Stimulated activated CD8-positive, alpha-beta memory T cell treated with anti-CD3 and anti-CD28 coated beads, Interleukin-7, amount 100 ng/mL, for 1 hour (primary cell): ENCODE measurements at places on chromosomes 6 and 20.
A peak's percentile ranks its signal among the peaks of the same experiment; 100 is the strongest.

DNA sequence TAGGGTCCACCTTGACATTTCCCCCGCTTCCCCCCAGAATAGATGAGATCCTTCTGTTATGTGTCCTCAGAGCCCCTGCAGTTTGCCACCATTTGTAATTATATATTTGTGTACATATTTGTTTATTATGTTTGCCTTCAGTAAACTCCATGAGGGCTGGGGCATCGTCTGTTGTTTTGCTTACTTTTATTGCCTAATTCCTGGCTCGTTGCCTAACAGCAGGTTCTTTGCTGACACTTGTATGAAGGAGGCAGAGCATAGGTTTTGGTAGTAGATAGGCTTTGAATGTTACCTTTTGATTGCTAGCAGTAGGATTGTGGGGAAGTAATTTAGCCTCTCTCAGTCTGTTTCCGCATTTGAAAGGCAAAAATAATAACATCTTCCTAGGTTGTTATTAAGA lies 9.9 kb downstream of the MAP3K4 start:
- no peak for DNase-seq

GRCh38 chr6:37570482-37571133 lies 70.9 kb upstream of the CCDC167 start:
- DNase-seq: no peak

- no peak for DNase-seq
Measured at GRCh38 chr20:62938105-62938888, at the start of gene GID8. TSS of gene GID8 (plus strand) at chr20:62938147. CDS start at chr20:62941503, 3,356 bp downstream.

GRCh38 chr6:152380351-152380767 lies 256.8 kb downstream of the SYNE1 start:
- DNase-seq: no peak

GRCh38 chr20:24370911-24371695 lies 98.3 kb upstream of the SYNDIG1 start:
- DNase-seq: no peak

DNA sequence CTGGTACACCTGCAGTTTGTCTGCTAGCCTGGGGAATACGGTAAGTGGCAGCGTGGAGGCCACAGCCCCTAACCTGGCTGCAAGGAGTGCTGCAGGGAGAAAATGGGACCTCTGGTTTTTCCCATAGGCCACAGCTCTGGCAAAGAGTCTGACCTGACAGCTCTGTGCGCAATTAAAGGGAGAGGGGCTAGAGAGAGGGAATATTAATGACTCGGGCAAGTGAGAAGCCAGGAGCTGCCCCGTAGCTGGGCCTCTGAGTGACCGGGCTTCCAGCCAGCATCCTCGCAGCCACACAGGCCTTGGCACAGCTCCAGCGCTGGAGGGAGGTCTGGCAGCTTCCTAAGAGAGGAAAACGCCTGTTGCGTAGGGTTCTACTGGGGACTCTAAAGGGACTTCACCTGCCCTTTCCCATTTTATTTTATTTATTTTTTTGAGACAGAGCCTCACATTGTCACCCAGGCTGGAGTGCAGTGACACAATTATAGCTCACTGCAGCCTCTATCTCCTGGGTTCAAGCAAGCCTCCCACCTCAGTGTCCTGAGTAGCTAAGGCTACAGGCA lies 18.2 kb upstream of the OCSTAMP start:
- DNase-seq: no peak

GRCh38 chr6:41439524-41440418 lies 104.4 kb downstream of the NCR2 start:
- no peak for DNase-seq

DNA sequence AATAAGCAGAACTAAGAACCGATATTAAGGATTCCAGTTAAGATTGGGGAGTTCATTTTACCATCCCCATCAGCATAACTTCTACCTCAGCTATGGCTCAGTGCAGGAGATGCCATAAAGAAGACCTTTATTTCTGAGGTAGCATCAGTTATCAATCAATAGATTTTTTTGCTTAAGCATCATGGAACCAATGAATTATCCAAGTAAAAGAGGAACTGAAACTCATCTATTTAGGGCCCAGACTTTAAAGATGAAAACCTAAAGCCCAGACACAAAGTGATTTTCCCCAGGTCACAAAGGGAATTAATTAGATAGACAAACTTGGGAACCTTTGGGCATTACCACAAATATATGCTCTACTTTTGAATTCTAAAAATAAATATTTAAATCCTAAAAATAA lies 59.2 kb upstream of the TINAG start:
- DNase-seq: no peak

GRCh38 chr6:74366634-74367033 lies 670.6 kb downstream of the CD109 start:
- no peak for DNase-seq

GRCh38 chr6:52103623-52104022 lies 16.2 kb upstream of the PKHD1 start:
- no peak for DNase-seq

GRCh38 chr6:132261354-132261753 lies 139.9 kb downstream of the MOXD1 start:
- no peak for DNase-seq

GRCh38 chr6:1609648-1610496 lies at the start of gene FOXC1:
TSS of gene FOXC1 (plus strand) at chr6:1609915. CDS start at chr6:1610446, 531 bp downstream.
- DNase-seq: no peak

DNA sequence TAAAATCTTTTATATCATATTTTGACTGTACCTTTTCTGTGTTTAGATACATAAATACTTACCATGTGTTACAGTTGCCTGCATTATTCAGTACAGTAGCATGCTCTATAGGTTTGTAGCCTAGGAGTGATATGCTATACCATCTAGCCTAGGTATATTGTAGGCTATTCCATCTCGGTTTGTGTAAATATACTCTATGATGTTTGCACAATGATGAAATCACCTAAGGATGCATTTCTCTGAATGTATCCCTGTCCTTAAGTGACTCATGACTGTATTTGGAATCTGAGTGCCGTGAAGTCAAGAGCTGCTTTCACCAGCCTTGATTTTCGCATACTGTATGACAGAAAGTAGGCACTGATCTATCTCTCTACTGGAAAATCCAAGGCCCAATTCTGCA lies 129.9 kb downstream of the UTRN start:
- no peak for DNase-seq

DNA sequence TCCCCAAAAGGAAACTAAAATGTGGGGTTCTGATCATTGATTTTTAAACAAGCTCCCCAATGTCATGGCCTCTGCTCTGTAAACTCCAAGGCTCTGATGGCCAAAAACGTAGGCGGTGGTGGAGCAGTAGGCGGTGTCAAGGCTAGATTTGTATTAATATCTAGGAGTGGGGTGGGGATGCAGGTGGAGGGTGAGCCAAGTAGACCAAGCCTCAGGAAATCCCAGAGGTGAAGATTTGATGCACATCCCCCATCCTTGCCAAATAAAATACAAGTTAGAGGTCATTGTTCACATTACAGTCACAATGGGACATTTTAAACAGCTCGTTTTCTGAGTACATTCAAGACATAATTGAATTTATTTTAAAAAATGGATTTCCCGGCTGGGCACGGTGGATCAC lies 30.9 kb upstream of the TBC1D7 start:
- DNase-seq: no peak

- no peak for DNase-seq
Measured at GRCh38 chr20:59015812-59016711, 3.2 kb upstream of the TUBB1 start.

GRCh38 chr6:1713016-1713600 lies 103.4 kb downstream of the FOXC1 start:
- no peak for DNase-seq

- no peak for DNase-seq
Measured at GRCh38 chr6:158850807-158851115, 31.6 kb upstream of the EZR start.

GRCh38 chr6:33430991-33431879 lies 11.4 kb downstream of the SYNGAP1 start:
- peak; percentile 51 for DNase-seq

- no peak for DNase-seq
Measured at GRCh38 chr20:40255365-40255764, 433.7 kb downstream of the MAFB start.

GRCh38 chr6:106373502-106374239 lies 13.2 kb downstream of the CRYBG1 start:
- DNase-seq: no peak

- no peak for DNase-seq
Measured at GRCh38 chr20:49165611-49166010, 22.5 kb downstream of the STAU1 start.

- no peak for DNase-seq
Measured at GRCh38 chr6:18741741-18742140, 354.6 kb downstream of the RNF144B start.

- no peak for DNase-seq
Measured at GRCh38 chr20:50392138-50392866, 117.9 kb upstream of the PTPN1 start.

GRCh38 chr6:44058617-44059358 lies 68.5 kb downstream of the MRPL14 start:
- DNase-seq: no peak

DNA sequence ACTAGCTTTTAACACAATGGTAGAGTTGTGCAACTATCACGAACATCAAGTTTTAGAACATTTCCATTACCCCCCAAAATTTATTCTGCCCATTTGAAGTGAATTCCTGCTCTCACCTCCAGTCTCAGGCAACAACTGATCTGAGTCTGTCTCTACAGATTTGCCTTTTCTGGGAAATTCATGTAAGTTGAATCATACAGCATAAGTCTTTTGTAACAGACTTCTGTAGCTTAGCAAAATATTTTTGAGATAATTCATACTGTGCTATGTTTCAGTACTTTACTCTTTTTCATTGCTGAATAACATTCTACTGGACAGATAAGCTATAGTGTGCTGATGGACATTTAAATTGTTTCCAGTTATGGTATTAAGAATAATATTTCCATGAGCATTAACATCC lies 447.3 kb upstream of the GJE1 start:
- no peak for DNase-seq

DNA sequence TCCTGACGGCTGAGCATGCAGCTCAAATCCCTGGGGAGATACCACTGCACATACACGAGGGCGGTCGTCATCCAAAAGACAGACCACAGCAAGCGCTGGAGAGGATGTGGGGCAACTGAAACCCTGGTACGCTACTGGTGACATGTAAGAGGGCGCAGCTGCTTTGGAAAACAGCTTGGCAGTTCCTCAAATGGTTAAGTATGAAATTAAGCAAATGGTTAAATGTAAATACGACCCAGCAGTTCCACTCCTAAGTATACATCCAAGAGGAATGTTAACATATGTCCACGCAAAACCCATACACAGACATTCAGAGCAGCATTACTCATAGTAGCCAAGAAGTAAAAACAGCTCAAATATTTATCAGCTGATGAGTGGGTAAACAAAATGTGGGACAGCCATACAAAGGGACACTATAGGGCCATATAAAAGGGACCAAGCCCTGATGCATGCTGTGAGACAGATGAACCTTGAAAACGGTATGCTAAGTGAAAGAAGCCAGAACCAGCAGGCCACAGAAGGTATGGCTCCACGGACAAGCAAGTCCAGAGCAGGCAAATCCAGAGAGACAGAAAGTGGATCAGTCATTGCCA lies 38.5 kb downstream of the RIPOR3 start:
- no peak for DNase-seq

- no peak for DNase-seq
Measured at GRCh38 chr6:28004350-28005151, 47.5 kb downstream of the OR2B6 start.

DNA sequence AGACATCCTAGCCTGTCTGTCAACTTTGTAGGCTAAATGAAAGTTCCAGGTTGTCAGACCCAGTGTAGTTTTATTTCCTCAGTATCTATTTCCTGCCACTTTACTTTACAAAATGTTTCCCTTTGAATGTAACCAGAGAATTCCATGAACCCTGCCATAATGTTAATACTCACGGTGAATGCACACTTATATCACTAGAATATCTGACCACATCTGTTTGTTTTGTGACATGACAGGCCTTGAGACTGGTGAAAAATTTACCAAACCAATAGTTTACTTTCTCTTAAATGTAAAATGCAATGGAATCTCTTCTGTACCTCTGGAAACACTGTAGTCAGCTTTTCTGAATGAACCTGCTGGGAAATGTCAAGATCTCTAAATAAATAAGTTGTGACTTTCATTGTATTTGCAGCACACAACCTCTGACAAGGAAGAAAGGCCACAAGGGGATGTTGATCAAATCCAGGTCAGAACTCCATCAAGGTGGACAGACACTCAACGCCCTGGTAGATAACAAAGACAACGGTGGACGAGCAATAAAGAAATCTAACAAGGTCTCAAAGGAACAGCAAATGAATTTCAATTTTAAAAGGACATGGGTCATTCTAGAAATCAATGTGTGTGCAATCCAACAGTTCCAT lies 59.2 kb downstream of the BACH2 start:
- DNase-seq: no peak

DNA sequence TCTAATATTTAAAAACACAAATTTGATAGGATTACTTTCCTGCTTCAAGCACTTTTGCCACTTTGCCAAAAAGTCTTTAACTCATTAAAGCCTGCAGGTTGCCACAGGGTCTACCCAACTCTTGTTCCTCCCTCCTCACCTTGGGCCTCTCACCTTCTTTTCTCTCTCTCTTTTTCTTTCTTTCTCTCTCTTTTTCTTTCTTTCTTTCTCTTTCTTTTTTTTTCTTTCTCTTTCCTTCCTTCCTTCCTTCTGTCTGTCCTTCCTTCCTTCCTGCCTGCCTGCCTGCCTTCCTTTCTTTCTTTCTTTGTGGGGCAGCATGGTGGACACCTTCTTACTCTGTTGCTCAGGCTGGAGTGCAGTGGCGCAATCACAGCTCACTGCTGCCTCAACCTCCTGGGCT lies 50.2 kb downstream of the C6orf52 start:
- no peak for DNase-seq

DNA sequence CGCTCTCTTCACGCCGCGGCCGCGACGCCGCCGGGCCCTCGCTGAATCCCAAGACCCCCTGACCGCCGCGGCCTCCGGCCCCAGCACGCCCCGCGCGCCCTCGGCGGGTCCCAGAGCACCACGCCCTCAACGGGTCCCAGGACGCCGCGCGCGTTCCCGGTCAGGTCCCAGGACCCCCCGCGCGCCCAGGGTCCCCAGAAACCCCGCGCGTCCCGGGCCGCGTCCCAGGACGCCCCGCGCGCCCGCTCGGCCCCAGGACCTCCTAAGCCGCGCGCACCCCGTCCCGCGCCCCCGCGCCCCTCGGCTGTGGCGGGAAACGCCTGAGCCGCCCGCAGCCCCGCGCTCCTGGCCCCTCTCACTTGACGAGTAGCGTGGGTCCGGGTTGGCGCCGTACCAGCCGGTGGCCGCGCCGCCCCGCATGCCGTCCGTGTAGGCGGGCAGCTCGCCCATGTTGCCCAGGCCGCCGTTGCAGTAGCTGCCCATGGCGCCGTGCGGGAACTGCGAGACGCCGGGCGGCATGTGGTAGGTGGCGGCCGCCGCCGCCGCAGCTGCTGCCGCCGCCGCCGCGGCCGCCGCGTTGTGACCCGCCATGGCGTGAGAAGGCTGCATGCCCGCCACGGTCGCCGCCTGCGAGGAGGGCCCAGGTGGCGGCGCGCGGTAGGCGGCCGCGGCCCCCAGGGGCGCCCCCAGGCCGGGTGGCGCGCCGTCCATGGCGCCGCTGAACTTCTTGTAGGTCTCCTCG lies 556 bp downstream of the NKX2-4 start:
- no peak for DNase-seq

- DNase-seq: no peak
Measured at GRCh38 chr20:58587467-58587866, 63.6 kb upstream of the STX16 start.

GRCh38 chr6:128676456-128676855 lies 156.1 kb upstream of the PTPRK start:
- no peak for DNase-seq

GRCh38 chr6:166309977-166310376 lies 1.8 kb upstream of the PRR18 start:
- DNase-seq: no peak
